ENCODE measurements at places on chromosomes 1 and 21.

DNA sequence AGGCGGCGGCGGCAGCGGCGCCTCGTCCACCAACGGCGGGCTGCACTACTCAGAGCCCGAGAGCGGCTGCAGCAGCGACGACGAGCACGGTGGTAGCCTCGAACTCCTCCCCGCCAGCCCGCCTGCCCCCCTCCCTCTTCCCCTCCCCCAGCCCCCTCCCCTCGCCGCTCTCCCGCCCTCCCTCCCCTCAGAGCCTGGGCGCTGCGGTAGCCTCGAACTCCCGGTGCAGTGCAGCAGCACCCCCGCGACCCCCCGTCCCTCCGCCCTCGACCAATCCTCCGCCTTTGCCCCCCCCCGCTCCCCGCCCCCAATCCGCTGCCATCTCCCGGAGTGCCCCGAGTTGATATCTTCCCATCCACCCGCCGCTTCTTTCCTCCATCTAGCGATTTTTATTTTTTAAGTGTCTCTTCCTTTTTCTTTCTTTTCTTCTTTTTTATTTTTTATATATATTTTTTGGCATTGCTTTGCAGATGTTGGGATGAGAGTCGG is 516 bp downstream of the RCOR3 start:
- DNase-seq = no peak

GRCh38 chr1:117093091-117093534 is 28.4 kb downstream of the TRIM45 start:
- DNase-seq = no peak

DNA sequence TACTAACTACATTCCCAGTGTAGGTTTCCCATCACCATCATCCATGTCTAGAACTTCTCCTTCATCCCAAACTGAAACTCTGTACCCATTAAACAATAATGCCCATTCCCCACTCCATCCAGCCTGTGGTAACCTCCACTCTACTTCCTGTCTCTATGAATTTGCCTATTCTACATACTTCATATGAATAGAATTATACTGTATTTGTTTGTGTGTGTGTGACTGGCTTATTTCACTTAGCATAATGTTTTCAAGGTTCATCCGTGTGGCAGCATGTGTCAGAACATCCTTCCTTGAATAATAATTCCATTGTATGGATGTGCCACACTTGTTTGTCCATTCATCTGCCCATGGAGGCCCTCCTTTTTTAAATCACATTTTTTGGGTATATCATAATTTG is 35.7 kb downstream of the ATP2B4 start:
- DNase-seq = no peak

DNA sequence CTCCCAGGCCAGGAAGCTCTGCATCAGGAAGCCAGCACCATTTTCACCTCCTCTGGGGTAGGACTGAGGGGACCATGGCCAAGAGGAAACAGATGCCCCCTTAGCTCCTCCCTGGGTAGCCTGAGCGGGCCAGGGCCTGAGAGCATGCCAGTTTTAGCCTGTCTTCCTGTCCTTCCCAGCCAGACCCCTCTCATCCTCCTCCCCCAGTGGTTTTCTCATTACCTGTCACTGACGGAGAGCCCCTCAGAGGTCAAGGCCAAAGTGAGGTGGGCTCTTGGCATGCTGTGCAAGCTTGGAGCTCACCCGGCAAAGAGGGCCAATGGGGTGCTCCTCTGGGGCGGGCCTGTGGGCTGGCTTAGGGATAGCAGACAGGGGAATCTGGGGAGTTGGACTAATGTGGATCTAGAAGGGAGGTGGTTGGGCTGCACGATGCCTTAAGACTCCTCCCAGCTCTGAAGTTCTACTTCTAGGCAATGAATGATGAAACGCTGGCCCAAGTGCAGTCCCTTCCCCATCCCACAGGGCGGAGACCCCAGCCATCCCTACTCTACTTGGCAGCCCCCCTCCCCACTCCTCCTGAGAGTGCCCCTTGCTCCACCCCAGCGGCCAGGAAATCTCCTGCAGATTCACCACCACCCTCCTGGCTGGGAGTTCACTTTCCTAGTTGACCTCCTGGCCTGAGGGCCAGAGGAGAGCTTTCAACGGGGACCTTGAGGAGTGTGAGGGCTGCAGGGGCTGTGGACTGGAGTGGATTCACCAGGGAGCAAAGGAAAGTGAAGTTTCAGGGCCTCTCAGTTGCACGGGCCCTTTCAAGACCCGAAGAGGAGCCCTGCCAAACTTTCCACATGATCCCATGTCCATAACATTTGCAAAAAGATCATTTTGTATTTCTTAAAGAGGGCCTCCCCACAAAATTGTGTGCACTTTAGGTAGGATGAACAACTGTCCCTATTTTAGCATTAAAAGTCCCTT is 9.4 kb upstream of the LMNA start:
- no peak for DNase-seq

DNA sequence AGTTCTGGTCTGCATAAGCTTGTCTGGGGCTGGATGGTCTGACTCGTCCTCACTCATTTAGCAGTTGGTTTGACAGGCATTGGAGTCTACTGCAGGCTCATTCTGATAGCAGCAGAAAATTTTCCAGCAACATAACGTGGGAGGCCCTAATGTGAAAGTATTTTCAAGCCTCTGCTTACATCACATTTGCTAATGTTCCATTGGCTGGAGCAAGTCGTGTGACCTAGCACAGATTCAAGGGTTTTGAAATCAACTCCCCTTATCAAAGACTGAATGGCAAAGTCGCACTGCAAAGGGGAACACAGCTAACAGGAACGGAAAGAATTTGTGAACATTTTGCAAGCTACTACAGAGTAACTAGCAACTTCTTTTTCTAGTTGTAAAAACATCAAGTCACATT is 2.3 kb upstream of the USH2A start:
- DNase-seq = no peak

- no peak for DNase-seq
Observed at GRCh38 chr1:30001011-30001731, 722.2 kb downstream of the MATN1 start.

GRCh38 chr21:15430577-15430976 is 299.2 kb upstream of the USP25 start:
- DNase-seq = no peak

GRCh38 chr1:107877092-107877491 is 87.9 kb downstream of the VAV3 start:
- DNase-seq = no peak

- no peak for DNase-seq
Observed at GRCh38 chr1:98355656-98356383, 305.7 kb upstream of the SNX7 start.

DNA sequence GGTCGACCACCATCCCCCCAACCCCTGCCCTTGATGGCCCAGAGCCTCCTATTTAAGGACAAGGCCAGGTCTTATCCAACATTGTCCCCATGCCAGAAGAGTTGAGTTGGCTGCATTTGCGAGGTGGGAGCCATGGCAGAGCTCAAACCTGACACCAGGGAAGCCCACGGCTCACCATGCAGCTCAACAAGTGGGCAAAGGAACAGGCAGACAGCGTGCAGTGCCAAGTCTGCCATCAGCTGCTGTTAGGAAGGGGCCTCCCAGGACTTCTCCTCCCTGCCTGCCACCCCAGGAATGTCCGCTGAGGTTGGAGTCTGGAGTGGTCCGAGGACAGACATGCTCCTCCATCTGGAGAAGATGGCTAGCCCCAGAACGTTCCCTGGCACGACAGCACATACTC is 19.9 kb downstream of the SLC45A3 start:
- no peak for DNase-seq

Measured in cortex of kidney (tissue), 1 donor.